ENCODE measurements at places on chromosomes 11 and 22. TPM values are rescaled to one million over a fixed set of nuclear protein-coding genes. Genes with fewer than 3 reads are reported as not detected.

GRCh38 chr22:22748297-22748743 is 103.9 kb downstream of the GGTLC2 start:
- H3K27ac ChIP-seq = no peak overlapping the region
- no peaks in the 10 kb centered on the region for H3K4me1 ChIP-seq
- no peak overlapping the region for H3K4me3 ChIP-seq
- H3K27me3 ChIP-seq = peaks cover 2% of the 10 kb centered on the region
- DNase-seq = peak; percentile 8
- H3K36me3 ChIP-seq = no peaks in the 10 kb centered on the region

DNA sequence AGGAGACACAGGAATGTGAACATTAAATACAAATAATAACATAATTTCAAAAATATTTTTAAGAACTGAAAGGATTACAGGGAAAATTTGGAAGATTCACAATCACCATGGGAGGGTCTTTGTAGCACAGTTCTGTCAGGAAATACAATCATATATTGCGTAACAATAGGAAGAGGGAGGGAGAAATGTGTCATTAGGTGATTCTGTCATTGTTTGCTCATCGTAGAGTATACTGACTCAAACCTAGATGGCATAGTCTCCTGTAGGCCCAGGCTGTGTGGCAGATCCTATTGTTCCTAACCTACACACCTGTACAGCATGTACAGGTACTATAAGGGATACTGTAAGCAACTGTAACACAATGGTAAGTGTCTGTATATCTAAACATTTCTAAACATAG is 330.4 kb downstream of the BRD1 start:
- no peaks in the 10 kb centered on the region for H3K36me3 ChIP-seq
- H3K4me1 ChIP-seq = no peaks in the 10 kb centered on the region
- DNase-seq = no peak
- no peak overlapping the region for H3K27ac ChIP-seq
- H3K4me3 ChIP-seq = no peak overlapping the region

OR2D2 gene
- not detected for total RNA-seq

GRCh38 chr22:27723708-27724107 is 77.8 kb downstream of the MN1 start:
- H3K27ac ChIP-seq = no peak overlapping the region
- H3K27me3 ChIP-seq = no peaks in the 10 kb centered on the region
- DNase-seq = no peak

DNA sequence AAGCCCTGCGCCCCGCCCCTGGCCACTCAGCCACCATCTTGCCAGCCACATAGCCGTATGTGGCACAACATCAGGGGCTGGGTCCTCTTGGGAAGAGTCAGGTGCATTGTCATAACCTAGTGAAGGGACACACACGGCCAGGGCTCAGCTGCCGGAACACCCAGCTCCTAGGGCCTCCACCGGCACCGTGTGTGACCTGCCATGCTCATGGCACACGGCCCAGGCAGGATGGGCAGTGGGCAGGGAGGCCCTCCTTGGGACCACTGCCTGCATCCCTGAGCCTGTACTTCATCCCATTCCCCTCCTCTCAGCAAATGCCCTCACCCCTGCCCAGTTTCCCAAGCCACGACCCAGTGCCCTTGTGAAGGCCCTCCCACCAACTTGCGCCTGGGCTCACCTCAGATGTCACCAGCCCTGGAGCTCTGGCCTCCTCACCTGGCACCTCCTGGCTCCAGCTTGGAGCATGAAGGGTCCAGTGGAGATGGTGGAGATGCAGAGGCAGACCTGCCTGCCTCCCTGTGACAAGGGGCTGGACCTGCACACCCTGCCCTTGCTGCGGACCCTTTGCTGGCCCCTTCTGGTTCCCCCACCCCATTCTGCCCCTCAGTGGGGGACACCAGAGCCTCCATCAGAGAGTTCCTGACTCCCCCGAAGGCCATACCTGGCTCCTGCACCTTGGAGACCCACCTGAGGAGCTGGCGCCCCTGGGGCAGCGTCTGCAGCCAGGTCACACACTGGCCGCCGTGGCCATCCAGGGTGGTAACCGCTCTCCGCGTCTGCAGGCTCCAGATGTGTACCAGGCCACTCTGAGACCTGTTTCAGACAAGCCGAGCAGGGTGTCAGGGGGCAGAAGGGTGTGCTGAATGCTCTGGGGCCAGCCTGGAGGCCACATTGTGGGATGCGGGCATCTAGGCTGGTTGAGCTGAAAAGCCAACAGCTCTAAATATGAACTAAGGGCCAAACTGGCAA is 34.5 kb downstream of the GNB1L start:
- no peak for DNase-seq
- H3K4me1 ChIP-seq = no peaks in the 10 kb centered on the region
- H3K36me3 ChIP-seq = no peaks in the 10 kb centered on the region
- no peaks in the 10 kb centered on the region for H3K27me3 ChIP-seq

GRCh38 chr22:30201945-30202344 is 44.6 kb downstream of the LIF start:
- no peak overlapping the region for H3K4me3 ChIP-seq
- peak; percentile 84 for DNase-seq
- peaks cover 39% of the 10 kb centered on the region for H3K4me1 ChIP-seq

GRCh38 chr11:36577859-36578258 is 10.1 kb downstream of the RAG1 start:
- no peaks in the 10 kb centered on the region for H3K27me3 ChIP-seq
- no peak overlapping the region for H3K4me3 ChIP-seq
- H3K27ac ChIP-seq = peak overlapping the region; percentile 52
- peaks cover 14% of the 10 kb centered on the region for H3K4me1 ChIP-seq
- peak; percentile 73 for DNase-seq
- H3K36me3 ChIP-seq = no peaks in the 10 kb centered on the region

IFTAP gene
- total RNA-seq = 21.3 TPM

RIMBP3B gene
- total RNA-seq = 0.16 TPM

APOL5 gene
- not detected for total RNA-seq

LRRN4CL gene
- 0.17 TPM for total RNA-seq

DNA sequence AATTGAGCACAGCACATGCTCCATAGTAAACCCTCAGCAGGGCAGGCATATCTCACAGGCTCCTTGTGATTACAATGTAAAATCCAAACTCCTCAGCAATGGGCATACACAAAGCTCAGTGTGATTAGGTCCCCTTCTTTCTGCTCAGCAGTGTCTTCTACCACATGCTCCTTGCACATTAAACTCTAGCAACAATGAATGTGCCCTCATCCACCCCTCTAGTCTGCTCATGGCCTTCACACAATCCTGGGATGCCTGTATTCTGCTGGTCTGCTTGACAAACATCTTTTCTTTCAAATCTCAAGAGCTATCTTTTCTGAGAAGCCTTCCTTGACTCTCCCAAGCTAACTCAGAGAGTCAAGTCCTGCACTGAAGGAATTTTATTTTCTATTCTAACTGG is 32.4 kb upstream of the DBX1 start:
- H3K27ac ChIP-seq = no peak overlapping the region
- H3K36me3 ChIP-seq = no peaks in the 10 kb centered on the region
- H3K4me3 ChIP-seq = no peak overlapping the region
- no peak for DNase-seq
- H3K27me3 ChIP-seq = no peaks in the 10 kb centered on the region
- H3K4me1 ChIP-seq = no peaks in the 10 kb centered on the region

GRCh38 chr11:107951155-107951554 is 22.9 kb downstream of the RAB39A start:
- peaks cover 4% of the 10 kb centered on the region for H3K4me1 ChIP-seq
- H3K4me3 ChIP-seq = no peak overlapping the region
- DNase-seq = no peak
- no peak overlapping the region for H3K27ac ChIP-seq
- no peaks in the 10 kb centered on the region for H3K27me3 ChIP-seq

OR51F2 gene
- total RNA-seq = not detected

SCUBE1 gene
- 0.07 TPM for total RNA-seq

- peak overlapping the region; percentile 77 for H3K4me3 ChIP-seq
- H3K27ac ChIP-seq = peak overlapping the region; percentile 81
Measured at GRCh38 chr11:64916040-64916774, 802 bp downstream of the ATG2A start.

DNA sequence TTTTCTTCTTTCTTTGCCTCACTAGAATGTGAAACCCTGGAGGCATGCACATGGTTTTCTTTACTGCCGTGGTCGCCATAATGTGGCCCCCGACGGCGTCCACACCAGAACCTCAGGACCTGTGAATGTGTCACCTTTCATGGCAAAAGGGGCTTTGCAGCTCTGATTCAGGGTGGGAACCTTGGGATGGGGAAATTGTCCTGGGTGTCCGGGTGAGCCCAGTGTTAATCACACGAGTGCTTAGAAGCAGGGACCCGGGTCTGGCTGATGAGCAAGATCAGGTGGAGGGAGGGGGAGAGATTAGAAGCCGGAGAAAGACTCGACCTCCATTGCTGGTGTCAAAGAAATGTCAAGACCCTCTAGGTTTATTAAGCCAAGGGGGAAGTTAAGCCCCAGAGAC is 74.7 kb upstream of the SHISAL1 start:
- H3K36me3 ChIP-seq = no peaks in the 10 kb centered on the region
- H3K27ac ChIP-seq = no peak overlapping the region
- no peak for DNase-seq
- H3K4me1 ChIP-seq = no peaks in the 10 kb centered on the region

GRCh38 chr11:134069426-134070341 is 812 bp downstream of the JAM3 start:
- peaks cover 5% of the 10 kb centered on the region for H3K27me3 ChIP-seq
- H3K36me3 ChIP-seq = no peaks in the 10 kb centered on the region
- peak overlapping the region; percentile 82 for H3K4me3 ChIP-seq
- H3K27ac ChIP-seq = no peak overlapping the region
- no peak for DNase-seq

GRCh38 chr22:49278340-49278739 is 549.3 kb downstream of the BRD1 start:
- H3K36me3 ChIP-seq = no peaks in the 10 kb centered on the region
- no peaks in the 10 kb centered on the region for H3K27me3 ChIP-seq
- no peak overlapping the region for H3K27ac ChIP-seq
- H3K4me1 ChIP-seq = no peaks in the 10 kb centered on the region
- DNase-seq = no peak
- no peak overlapping the region for H3K4me3 ChIP-seq

GRCh38 chr11:23995891-23996290 is 501.0 kb upstream of the LUZP2 start:
- no peak overlapping the region for H3K27ac ChIP-seq
- no peaks in the 10 kb centered on the region for H3K27me3 ChIP-seq
- H3K36me3 ChIP-seq = no peaks in the 10 kb centered on the region
- DNase-seq = peak; percentile 74
- H3K4me1 ChIP-seq = peaks cover 5% of the 10 kb centered on the region

NXPE2 gene
- total RNA-seq = 0.11 TPM

- H3K4me3 ChIP-seq = no peak overlapping the region
- H3K4me1 ChIP-seq = no peaks in the 10 kb centered on the region
- no peak overlapping the region for H3K27ac ChIP-seq
- H3K27me3 ChIP-seq = peaks cover 7% of the 10 kb centered on the region
Measured at GRCh38 chr11:70675697-70676374, 277.5 kb downstream of the CTTN start.

TMEM126A gene
- total RNA-seq = 47.2 TPM

GAL gene
- total RNA-seq = 26.3 TPM

DNA sequence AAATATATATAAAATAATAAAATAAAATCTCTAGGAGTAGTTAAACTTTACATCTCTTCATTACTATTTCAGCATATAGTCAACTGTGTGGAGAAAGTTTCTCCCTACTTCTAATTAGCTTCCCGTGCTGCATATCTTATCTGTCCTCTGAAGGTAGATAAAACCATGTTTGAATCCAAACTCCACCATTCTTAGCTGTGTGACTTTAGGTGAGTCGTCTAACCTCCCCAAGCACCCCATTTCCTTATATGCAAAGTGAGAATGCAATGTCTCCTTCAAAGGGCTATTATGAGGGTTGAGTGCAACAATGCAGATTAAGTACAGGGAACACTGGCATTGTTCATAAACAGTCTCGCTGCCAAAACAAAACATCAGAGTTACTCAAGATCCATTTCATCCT is 80.8 kb upstream of the DRD2 start:
- H3K36me3 ChIP-seq = no peaks in the 10 kb centered on the region
- peaks cover 16% of the 10 kb centered on the region for H3K4me1 ChIP-seq
- no peak for DNase-seq

DNA sequence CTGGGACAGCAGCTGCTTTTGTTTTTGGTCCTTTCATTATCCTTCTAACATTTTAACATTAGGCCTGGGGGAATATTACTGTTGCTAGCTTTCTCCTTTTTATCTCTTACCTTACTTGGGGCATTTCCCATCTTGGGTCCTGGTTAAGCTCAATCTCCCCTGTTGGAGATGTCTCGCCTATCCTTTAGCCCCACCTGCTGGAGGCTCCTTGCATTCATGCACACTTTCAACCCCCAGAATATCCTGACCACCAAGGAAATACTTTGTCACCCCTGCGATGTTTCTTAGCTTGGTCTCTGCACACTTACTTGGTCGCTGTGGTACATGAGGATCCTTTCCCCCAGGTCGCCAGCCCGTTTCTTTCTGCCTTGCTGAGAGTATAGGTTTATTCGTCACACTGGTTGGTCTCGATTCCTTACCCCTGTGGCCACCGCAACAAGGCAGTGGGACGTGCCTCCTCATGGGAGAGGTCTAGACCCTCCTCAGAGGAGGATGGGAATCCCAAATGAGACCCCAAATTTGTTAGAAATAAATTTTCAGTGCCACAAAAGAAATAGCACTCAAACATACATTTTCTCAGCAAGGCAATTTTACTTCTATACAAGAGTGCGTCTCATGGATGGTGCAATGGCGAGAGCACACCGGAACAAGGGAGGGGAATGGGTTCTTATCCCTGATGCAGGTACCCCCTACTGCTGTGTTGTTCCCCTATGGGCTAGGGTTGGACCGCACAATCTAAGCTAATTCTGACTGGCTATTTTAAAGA is 5.4 kb upstream of the TXN2 start:
- H3K27ac ChIP-seq = no peak overlapping the region
- H3K36me3 ChIP-seq = no peaks in the 10 kb centered on the region
- no peak overlapping the region for H3K4me3 ChIP-seq
- H3K4me1 ChIP-seq = no peaks in the 10 kb centered on the region
- DNase-seq = no peak

GPR83 gene
- 0.14 TPM for total RNA-seq

FOLR1 gene
- 3.6 TPM for total RNA-seq

DNA sequence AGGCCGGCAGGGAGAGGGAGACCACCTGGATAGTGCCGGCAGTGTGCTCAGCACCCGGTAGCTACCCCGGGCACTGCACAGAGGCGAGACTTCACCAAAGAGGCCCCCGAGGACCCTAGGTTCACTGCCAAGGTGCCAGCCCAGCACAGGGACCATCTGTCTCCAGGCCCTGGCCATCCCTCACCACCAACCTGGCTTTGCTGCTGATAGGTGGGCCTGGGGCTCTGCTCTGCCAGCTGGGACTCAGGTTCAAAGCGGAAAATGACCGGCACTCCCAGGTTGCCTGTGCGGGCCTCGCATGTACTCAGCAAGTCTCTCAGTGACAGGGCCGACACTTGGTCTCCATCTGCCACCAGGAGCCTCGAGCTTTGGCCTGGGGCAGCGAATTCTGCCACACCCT is 812.2 kb downstream of the BRD1 start:
- no peak overlapping the region for H3K27ac ChIP-seq
- no peaks in the 10 kb centered on the region for H3K27me3 ChIP-seq
- H3K36me3 ChIP-seq = no peaks in the 10 kb centered on the region
- no peak for DNase-seq
- no peak overlapping the region for H3K4me3 ChIP-seq
- no peaks in the 10 kb centered on the region for H3K4me1 ChIP-seq
